Fibroblast of skin of left biceps (primary cell): ENCODE measurements at places on chromosomes 2 and 18.
A peak's percentile ranks its signal among the peaks of the same experiment; 100 is the strongest.

- DNase-seq = no peak
Observed at GRCh38 chr2:15074751-15075700, 442.5 kb downstream of the LRATD1 start.

DNA sequence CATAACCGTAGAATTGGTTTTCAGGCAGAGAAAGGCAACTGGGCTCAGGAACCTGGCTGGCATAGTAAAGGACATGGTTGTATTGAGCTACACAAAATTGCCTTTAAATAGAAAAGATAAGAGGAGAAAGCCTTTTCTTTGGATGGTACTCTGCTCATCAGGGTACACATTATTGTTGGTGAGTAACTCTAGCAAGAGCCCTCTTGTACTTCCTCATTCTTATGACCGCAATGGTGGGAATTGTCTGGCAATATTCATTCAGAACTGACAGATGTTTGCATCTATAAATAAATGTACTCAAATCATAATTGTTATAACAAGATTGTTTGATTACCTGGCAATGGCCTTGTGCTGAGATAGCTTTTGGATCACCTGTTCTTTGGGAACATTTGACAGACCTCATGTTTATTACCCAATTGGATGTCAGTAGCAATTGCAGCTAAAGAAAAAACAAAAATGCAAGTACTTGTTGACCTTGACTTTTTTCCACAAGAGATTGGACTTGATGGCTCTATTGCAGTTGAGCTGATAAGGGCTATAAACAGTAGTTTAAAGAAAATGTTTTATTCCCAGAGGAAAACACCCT lies 43.9 kb downstream of the MEIS1 start:
- no peak for DNase-seq

- no peak for DNase-seq
Observed at GRCh38 chr2:134634054-134634753, 84.6 kb downstream of the TMEM163 start.

DNA sequence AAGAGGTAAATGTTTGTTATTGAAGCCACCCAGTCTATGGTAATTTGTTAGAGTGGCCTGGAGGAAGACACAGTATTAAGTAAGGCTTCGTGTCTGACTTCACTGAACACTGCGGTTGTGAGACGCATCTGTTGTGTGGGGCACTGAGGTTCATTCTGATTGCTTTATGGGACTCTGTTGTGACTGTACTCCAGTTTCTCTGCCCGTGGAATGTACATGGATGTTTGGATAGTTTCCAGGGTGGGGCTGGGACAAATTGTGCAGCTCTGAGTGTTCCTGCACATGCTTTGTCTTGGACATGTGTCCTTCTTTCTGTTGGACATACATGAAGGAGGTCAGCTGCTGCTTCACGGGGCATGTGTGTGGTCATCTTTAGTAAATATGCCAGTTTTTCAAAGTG lies 58.6 kb downstream of the ODC1 start:
- DNase-seq = no peak

DNA sequence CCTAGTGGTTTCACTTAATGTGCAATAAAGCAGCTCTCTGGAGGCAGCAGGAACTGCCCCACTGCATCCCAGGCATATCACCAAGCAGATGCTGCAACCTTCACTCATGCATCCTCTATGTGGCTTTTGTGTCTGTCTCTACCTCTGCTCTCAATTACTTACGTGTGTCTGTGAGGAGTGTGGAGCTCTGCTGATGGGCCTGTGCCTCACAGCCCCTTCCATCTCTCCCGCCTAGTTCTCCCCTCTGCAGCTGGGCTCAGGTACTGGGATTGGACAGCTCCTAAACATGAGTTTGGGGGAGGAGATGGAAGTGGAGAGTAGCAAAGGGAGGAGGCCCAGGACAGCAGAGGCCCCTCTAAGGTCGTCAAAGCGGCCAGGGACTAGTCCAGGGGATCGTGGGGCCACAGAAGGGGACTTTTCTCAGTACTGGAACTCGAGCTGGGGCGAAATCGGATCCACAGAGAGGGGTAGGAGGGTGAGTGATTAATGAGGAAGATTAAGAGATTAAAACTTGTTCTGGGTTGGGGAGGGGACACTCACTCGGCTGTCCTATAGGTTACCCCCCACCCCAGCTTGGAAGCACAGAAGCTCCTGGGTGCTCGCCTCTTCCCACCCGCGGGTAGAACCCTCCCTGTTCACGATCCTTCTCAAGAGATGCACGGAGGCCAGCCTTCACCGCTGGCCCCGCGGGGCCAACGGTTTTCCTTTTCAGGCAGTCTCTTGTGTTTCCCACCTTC lies 2.1 kb upstream of the LBX2 start:
- no peak for DNase-seq

DNA sequence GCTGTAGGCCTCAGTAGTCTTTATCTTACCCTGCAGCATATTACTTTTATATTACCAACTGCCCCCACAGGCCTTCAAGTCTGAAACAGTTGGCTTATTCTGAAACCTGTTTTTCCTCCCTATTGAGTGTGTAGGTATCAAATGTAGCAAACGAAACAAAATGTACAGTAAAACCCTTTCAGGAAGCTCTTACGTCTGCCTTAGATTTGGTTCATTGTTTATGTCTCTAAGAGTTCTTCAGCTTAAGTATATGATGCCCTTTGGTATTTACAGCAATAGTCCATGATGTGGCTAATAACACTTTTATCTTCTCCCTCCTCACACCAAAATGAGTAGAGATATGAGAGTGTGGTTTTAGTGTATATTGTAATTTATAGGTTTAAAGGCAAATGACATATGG lies 108.8 kb downstream of the DOCK10 start:
- DNase-seq = no peak

- DNase-seq = peak; percentile 72
Observed at GRCh38 chr2:160294339-160294803, 94.3 kb upstream of the ITGB6 start.

DNA sequence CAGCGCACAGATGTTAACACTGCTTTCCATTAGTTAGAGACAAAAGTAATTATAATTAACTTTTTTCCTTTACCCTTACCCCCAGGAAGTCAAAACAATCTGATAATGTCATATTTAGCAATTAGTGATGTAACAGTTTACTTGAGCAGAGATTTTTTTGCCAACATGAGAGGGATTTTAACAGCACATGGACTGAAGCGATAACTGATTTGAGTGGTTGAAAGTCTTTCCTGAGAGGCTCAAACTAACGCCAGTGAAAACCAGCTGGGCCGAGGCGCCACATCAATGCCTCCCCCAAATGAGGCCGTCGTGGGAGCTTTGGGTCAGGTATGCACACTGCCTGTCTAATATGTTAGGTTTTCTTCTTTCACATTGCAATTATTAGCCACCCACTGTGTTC lies 469.9 kb upstream of the SMIM21 start:
- no peak for DNase-seq

- no peak for DNase-seq
Observed at GRCh38 chr2:218009231-218009630, 6.4 kb upstream of the TNS1 start.

GRCh38 chr2:44118257-44118656 lies 50.4 kb upstream of the PPM1B start:
- no peak for DNase-seq

DNA sequence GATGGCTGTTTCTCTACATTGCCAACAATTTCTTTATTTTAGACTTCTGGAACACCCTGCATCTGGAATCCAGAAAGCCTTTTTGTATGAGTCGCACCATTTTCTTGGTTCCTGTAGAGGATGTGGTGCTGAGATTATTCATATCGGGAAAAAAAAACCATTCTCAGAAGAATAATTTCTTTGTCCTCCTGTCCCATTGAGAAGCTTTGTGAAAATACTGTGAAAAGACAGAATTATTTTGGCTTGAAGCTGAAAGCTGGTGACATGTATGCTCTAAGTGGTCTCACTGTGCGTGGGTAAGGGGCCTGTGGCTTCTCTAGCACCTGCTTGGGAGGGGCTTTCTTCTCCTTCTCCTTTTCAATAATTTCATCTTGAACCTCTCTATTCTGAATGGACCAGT lies 138.4 kb downstream of the FAM210A start:
- DNase-seq = no peak

GRCh38 chr18:31429623-31430022 lies 17.9 kb upstream of the DSG3 start:
- no peak for DNase-seq

GRCh38 chr2:63544017-63544627 lies 44.2 kb downstream of the WDPCP start:
- no peak for DNase-seq

GRCh38 chr2:10935953-10936942 lies 24.5 kb downstream of the KCNF1 start:
- peak; percentile 65 for DNase-seq

DNA sequence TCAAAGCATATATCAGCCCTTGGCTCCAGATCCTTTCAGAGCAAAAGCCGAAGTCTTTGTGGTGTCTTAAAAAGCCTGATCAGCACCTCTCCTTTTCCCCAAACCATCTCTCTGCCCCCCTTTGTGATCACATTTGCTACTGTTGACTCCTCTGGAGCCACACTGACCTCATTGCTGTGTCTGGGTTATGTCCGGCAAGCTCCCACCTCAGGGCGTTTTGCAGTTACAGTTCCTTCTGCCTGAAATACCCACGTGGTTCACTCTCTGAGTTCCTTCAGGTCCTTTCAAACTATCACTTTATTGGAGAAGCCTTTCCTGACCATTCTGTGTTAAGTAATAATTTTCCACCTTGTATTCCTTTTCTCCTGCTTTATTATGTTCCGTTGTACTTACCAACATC lies 11.8 kb downstream of the C2orf69 start:
- DNase-seq = no peak

GRCh38 chr2:137797641-137798040 lies 166.6 kb upstream of the HNMT start:
- no peak for DNase-seq

- no peak for DNase-seq
Observed at GRCh38 chr2:193818801-193819499, 1624.2 kb upstream of the TMEFF2 start.

- no peak for DNase-seq
Observed at GRCh38 chr2:2333076-2333475, 2.0 kb upstream of the MYT1L start.

GRCh38 chr2:24206242-24206641 lies 31.4 kb downstream of the FAM228A start:
- no peak for DNase-seq

DNA sequence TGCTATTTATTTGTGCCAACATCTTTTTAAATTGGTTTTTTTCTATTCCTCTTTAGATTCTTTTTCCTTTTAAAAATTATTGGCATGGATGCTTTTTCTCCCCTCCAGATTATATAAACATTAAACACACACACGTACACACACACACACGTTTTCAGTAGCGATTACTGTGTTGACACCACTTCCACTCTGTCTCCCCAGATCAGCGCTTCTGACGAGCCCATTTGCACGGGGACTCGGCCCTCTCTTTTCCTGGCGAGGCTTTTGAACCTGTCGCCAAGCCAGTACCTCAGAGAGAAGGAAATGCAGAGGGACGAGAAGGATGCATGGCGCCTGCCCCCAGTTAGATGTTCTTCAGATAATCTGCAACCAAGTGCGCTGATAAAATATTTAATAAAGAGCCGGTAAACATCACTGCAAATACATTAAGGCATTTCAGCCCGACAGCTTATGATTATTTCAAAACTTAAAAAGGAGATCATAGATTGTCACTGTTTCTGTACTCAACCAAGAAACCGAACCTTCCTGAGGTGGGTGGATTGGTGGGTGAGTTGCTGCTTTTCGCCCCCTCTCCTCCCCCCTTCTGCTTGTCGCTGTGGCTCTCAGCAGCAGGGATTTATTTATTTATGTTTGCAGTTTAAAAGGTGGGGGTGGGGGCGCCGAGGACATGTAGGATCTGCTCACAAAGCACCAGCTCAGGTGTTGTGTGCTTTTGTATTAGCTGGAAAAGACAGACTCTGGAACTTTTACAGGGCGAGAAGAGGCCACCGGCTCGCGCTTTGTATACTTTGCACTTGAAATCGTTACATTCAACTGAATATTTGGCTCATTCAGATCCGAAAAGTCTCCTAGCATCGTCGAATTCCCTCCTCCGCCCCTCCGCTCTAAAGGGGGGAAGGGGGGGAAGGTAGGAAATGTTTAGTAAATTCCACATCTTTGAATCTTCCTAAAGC lies 787 bp upstream of the TBR1 start:
- no peak for DNase-seq

GRCh38 chr18:78542204-78542603 lies 437.4 kb upstream of the SALL3 start:
- DNase-seq = no peak

DNA sequence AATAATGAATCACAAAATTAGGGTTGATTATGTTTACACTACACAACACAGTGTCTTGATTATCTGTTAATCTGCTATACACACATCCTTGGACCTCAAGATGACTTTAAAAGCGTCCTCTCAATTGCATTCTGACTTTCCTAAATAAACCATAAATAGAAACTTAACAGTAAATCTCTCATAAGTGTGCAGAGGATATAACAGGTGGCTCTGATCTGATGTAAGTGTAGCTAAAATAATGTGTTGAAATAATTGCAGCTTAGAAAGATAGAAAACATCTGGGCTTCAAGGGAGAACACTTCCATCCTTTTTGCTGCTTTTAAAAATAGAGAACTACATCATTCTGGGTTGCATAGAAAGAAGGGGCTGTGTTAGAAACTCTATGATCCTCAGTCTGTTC lies 78.4 kb upstream of the EFEMP1 start:
- no peak for DNase-seq

DNA sequence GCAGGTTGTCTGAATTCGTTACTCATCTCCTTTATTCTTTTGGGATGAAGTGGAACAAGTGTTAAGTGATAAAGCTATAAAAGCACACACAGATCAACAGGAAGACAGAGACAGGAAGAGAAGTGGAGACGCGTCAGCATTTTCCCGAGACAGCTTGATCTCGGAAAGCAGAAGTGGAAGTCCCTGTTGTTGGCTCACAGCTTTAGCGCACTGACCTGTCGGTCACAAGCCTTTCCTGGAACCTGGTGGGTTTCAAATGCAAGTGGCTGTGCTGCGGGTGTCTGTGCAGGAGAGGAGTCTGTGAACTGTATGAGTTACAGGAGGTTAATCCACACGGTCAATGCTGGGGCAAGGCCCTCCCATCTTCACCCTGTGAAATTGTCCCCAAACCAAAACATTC lies 116.6 kb upstream of the PELI1 start:
- no peak for DNase-seq
